ENCODE measurements at places on chromosomes 3 and 15.

GRCh38 chr15:42071717-42072116, 22.6 kb downstream of the PLA2G4D start:
- DNase-seq = no peak

GRCh38 chr15:25055356-25056068, 100.7 kb downstream of the SNRPN start:
- no peak for DNase-seq

DNA sequence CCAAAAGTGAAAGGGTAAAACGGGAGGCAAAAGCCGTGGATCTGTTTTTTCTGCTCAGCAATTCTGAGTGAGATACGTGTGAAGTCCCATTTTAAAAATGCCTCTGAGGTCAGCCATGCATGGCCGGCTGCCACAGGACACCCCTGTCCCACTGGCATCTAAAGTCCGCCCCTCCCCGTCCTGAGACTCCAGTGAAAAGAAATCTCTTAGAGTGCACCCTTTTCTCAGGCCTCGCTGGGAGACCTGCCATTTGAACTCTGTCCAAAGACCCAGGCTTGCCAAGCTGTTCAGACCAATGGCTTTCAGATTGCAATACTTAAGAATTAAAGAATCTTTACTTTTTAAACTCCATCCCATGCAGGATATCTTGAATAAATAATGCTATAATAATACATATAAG, 61.0 kb upstream of the SLC24A5 start:
- no peak for DNase-seq

DNA sequence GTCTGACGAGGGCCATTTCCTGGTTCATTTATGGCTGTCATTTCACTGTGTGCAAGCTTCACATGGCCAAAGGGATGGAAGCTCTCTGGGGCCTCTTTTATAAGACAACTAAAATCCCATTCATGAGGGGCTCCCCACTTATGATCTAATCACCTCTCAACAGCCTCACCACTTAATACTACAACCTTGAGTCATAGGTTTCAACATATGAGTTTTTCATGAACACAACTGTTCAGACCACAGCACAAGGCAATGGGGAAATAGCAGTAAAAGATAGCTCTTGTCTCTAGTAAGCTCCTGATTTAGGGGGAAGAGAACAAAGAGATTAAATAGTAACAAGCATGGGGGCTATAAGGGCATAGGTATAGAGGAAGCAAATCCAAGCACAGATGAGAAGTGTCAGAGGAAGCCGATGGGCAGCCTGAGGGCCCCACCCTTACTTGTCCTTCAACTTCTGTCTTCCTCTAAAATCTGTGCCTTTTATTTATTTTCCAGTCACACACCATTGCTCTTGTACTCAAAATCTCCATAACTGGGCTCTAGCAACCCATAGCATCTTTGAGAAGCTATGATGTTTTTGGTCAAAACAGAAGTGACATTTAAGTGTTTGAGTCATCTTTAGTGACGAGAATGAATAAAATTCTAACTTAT, 329.1 kb downstream of the UNC13C start:
- DNase-seq = no peak

DNA sequence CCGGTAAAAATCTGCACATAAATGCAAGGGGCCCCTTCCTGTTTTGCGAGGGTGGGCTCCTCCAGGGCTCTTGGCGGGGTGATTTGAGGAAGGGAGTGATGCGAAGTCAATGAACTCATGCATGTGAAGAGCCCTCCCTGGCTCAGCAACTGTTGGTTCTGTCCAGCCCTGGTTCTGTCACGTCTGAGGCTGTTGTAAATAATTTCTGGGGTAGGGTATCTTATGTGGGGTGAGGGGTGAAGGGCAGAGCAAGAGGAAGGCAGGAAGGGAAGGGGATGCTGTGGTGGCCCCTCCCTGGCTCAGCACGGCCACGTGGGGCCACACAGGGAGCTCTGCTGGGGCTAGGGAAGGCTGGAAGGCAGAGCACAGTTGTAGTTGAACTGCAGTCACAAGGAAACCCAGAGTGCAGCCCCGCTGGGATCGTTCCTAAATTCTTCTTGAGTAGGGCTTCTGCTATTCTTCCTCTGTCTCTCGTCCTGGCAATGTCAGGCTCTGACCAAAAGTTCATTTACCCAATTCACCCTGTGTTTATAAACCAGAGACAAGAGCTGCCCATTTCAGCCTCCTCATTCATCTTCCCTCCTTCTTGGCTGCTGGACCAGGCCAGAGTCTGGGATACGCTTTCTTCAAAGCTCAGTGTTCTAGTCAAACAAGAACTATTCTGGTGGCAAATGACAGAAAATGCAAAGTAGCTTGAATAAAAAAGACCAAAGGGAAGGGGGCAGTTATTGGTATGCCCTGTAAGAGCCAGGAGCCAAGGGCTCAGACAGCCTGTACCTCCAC, 14.8 kb upstream of the TOPBP1 start:
- DNase-seq = no peak

DNA sequence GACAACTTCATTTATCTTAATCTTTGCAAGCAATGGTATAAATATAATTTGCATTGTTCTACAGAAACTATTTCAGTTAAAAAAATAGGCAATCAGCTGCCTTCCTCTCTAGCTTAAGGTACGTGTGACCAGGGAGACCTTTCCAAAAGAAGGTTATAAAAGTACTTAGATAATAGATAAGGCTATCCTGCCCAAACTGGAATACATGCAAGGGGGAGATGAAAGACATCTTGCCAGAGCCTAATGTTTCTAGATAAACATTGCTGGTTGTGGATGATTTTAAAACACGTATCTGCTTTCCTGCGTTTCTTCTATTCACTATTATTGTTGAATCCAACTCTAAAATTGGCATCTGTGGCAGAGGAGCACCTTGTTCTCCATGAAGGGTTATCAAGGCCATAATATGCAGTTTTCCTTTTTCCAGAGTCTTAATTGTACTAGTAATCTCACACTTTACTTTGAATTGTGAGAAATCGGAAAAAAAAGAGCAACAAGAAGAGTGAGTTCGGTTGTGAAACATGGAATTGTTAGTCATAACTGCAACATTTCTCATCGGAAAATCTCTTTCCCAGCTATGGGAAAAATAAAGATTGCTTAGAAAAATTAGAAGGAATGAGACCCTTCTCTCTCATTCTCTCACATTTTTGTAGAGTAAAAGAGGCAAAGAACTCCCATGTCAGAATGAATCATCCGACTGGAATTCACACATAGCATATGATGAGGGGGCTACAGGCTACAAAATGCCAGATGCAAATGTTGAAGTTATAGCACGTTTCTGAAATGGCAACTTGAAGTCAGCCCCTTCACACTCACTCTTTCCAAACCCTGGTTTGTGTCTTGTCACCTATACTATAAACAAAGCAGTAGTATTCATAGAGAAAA, 936.1 kb upstream of the NR2F2 start:
- no peak for DNase-seq

- DNase-seq = no peak
Observed at GRCh38 chr3:122031123-122031468, 9.0 kb upstream of the ILDR1 start.

GRCh38 chr3:196141052-196141865, 59.4 kb upstream of the TFRC start:
- no peak for DNase-seq

DNA sequence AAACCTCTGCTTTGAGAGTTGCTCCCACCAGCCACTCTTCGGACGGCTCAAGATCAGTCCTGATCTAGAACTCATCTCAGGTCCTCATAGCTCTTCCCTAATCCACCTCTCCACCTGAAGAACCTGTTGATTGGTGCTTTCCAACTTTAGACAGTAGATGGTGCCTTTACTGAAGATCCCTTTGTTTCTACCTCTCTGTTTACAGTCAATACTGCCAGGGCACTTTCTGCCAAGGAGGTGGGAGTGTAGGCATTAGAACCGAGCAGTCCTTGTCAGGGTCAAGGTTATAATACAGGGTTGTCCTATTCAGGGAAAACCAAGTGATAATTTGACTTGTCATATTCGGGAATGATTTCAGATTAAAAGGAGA, 1.2 kb downstream of the CGNL1 start:
- no peak for DNase-seq

DNA sequence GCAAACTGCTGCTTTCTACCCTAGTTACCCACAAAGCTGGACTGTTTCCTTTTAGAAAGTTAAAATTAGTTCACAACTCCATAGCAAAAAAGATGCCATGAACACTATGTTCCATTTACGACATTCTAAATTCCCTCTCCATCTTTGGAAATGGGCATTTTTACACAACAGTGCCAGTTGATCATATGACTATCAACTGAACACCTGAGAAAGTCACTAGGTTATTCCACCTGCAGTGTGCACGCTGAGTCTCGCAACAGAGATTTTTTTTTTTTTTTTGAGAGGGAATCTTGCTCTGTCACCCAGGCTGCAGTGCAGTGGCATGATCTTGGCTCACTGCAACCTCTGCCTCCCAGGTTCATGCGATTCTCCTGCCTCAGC, 120.3 kb downstream of the SNRK start:
- no peak for DNase-seq

GRCh38 chr3:61526308-61526707, 35.1 kb upstream of the PTPRG start:
- no peak for DNase-seq

DNA sequence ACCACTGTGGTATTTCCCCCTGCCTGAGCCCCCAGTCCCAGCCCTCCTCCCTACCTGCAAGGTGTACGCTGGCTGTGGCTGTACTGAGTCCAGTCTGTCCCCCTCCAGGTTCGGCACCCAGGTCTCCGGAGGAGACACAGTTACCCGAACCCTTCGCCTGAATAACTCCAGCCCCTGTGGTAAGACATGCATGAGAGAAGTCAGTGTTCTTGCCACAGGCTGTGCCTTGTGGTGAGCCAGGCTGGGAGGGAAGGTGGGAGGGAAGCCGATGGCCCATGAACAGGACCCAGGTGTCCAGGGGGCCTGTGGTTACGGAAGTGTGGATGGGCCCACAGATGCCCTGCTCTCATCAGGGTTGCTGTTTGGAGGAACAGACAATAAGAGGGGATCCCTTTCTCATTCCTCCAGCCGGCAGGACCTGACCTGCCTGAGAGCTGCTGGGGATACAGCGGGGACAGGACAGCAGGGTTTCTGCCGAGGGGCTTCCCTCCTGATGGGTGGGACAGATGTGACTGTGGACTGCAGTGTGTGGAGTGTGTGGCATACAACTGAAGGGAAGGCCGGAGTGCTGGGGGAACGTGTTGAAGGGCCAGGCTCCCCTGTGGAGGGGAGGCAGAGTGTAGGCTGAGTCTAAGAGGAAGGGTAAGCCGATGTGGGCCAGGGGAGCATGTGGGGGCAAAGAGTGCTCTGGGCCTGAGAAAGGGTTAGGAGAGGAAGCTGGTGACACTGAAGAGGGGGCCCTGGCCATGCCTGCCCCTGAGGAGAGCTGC, 21.9 kb downstream of the ACAA1 start:
- DNase-seq = no peak

- DNase-seq = no peak
Observed at GRCh38 chr15:81221449-81221848, 24.8 kb downstream of the IL16 start.

GRCh38 chr3:64915778-64916177, 228.0 kb upstream of the ADAMTS9 start:
- no peak for DNase-seq

- peak; percentile 26 for DNase-seq
Observed at GRCh38 chr3:71208211-71209095, 375.1 kb downstream of the FOXP1 start.

DNA sequence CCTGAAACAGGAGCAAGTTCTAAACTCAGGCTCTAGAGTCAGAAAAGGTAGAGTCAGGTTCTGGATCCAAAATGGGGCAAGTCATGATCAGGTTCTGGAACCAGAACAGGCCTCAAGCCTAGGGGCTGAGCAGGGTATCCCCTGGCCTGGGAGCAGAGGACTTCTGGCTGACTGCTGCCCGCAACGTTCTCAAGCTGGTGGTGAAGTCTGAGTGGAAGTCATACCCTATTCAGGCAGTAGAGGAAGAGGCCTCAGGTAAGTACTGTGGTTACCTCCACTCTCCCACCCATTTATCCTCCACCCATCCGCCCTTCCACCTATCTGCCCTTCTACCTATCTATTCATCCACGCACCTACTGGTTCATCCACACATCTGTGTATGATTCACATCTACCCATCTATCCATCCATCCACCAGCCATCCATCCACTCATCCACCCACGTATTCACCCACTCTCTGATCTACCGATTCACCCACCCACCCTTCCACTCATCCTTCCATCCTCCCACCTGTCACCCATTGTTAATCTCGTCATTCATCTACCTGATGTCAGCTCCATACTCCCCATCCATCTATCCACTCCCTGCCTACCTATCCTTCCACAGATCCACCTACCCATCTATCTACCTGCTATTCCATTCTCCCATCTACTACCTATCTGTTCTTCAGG, 8.7 kb downstream of the TTLL3 start:
- no peak for DNase-seq

DNA sequence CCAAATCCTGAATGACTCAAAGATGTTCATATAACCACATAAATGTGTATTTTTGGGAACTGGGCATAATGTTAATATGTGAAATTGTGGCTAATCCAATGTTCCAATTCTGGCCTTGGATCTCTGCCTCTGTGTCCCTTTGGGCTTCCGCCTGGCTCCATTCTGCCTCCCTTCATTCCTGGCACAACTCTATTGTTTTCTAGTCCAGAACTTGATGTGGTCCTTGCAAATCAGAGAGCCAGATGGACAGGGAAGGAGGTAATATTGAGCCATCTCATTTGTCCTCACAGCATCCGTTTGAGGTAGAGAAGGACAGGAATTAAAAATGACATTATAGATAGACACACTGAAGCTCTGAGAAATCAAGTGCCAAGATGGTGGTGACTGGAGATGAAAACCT, 355.7 kb upstream of the TBL1XR1 start:
- DNase-seq = no peak

- DNase-seq = no peak
Observed at GRCh38 chr15:74786551-74787165, 4.8 kb downstream of the CSK start.

DNA sequence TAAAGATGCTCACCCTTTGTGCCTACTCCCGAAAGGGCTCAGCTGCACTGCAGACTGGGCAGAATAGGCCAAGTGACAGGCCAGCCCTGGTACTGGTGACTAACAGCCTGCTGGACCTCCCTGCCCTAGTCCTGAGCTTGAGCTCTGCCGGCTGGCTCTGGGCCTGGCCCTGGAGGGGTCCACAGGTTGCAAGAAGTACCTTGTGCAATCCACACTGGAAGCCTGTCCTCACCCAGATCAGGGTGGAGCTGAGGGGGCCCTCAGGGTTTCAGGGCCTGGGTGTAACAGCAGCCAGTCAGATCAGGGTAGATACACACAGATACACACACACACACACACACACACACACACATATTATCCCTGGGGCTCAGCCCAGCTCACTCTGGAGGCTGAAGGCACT, 27.3 kb upstream of the PLA2G4D start:
- no peak for DNase-seq

- peak; percentile 94 for DNase-seq
Observed at GRCh38 chr3:182436547-182436946, 356.8 kb upstream of the ATP11B start.

DNA sequence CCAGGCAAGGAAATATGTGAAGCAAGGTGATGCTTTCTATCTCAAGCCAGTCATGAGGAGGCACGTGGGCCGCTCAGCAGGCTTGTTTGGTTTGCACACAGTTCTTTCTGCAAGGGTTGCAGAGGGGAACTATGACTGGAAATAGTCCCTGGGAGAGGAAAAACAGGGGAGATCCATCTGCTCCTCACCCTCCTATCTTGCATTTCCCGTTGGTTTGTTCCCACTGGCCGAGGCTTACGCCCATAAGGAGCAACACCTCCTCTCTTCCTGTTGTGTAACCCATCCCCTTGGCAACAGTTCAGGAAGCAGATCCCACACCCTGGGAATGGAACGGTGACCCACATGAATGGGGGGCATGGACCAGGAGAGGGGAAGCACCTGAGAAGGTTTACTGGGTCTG, 72.1 kb upstream of the MAGI1 start:
- DNase-seq = no peak

- DNase-seq = peak; percentile 11
Observed at GRCh38 chr3:151067158-151067557, 18.3 kb upstream of the MED12L start.

GRCh38 chr3:112587336-112587735, 25.5 kb downstream of the SLC35A5 start:
- DNase-seq = no peak

All from NCI-H1105 (cell line).